ENCODE measurements at places on chromosomes 11 and 22.

DNA sequence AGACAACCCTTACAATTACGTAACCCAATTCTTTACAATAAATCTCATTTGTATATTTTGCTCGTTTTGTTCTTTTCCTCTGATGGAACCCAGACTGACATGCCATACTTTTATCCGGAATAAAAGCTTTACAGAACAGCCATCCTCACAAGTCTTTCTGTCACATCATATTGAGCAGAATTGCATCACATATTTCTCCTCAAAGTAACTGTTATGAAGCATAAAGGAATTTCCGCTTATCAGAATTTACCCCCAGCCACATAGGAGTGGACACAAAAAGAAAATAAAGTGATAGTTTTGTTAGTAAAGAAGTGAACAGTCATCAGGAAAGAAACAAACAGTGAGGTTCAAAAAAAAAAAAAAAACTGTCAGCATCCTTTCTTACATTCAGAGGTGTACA is 539.5 kb upstream of the LUZP2 start:
- DNase-seq, result no peak

GRCh38 chr11:116733969-116734508 is 38.7 kb downstream of the BUD13 start:
- DNase-seq, result no peak

DNA sequence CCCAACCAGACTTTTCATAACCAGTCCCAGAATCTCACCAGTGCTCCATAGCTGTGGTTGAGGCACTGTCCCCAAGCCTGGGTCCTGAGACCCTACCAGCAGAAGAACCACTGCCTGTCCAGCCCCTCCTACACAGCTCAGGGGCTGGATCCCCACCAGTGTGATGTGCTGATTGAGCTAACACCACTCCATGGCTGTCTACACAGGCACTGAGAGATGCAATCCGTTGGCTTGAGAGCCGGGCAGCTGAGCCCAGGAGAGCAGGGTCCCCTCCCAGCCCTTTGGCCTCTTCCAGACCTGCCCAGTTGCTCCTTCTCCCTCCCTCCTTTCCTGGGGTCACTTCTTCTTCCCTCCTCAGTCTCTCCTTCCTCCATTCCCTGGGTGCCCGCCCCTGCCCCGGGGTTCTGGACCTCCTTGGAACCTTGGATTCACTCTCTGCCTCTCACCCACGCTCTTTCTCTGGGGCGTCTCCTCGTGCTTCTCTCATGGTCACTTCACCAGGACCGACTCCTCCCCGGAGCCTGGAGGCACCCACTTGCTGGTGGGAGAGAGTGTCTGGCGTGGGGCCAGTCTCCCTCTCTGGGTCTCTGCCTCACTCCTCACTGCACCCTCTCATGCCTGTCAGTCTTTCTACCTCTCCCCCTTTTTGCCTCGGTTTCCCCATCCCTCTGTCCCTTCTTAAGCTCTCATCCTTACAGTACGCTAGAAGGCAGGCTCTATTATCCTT is 706 bp upstream of the SCYL1 start:
- no peak for DNase-seq

- no peak for DNase-seq
These were observed 53.7 kb upstream of the EP300 start for GRCh38 chr22:41038732-41039131.

- no peak for DNase-seq
These were observed 7.1 kb downstream of the PNPLA5 start for GRCh38 chr22:43884600-43885318.

DNA sequence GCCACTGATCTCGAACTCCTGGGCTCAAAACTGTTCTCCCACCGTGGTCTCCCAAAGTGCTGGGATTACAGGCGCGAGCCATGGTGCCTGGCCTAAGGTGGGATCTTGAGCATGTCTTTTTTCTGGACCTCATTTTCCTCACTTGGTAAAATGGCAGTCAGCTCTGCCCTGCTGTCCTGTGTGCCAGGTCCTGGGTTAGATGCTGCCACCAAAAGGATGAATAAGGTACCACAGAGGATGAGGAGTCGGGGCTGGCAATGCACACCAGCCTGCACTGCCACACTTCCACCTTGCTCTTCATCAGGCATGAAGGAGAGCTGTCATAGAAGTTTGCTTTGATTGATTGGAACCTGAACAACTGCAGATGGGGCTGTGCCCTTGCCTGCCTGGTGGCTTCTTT is 32.3 kb downstream of the ACO2 start:
- no peak for DNase-seq

- DNase-seq, result no peak
These were observed 115.4 kb downstream of the BRD1 start for GRCh38 chr22:49712195-49712791.

- DNase-seq, result no peak
These were observed 20.6 kb downstream of the PHF21A start for GRCh38 chr11:46100670-46101069.

- DNase-seq, result no peak
These were observed 80.7 kb upstream of the MPPED2 start for GRCh38 chr11:30666817-30667216.

DNA sequence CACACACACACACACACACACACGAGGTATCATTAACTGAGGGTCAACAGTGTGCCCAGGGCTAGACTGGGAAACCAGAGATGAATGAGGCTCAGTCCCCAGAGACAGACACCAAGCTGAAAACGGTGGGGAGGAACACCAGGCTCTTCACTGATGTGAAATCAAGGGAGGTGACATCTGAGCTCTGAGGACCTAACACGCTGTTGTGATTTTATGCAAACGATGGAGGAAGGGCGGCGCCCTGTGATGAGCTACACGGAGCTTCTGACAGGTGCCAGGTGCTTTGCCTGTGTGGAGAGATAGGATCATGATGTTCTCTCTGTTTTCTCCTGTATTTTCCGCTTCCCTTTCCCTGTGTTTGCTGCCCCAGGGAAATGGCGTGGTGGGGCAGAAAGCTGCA is 6.5 kb upstream of the CYB5R3 start:
- peak; percentile 79 for DNase-seq

DNA sequence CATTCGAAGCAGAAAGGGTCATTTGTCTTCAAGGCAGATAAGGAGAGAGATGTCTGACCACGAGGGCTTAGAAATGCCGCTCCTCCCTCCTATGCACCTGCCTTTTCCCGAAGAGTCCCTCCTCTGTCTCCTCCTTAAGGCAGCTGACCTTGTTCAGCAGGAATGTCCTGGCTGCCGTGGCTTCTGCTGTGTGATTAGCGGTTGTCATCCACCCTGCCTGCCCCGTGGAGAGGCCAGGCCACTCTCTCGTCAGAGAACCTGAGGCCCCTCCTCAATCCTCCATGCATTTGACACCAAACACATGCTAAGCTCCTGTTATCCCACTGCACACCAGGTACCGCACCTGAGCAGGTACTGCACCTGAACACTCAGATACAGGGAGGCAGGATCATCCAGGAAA is 834.6 kb downstream of the TBC1D22A start:
- DNase-seq, result no peak

- DNase-seq, result no peak
These were observed 24.8 kb downstream of the TMPRSS5 start for GRCh38 chr11:113681282-113681681.

GRCh38 chr22:41555325-41555982 is 5.4 kb upstream of the CSDC2 start:
- DNase-seq, result no peak

DNA sequence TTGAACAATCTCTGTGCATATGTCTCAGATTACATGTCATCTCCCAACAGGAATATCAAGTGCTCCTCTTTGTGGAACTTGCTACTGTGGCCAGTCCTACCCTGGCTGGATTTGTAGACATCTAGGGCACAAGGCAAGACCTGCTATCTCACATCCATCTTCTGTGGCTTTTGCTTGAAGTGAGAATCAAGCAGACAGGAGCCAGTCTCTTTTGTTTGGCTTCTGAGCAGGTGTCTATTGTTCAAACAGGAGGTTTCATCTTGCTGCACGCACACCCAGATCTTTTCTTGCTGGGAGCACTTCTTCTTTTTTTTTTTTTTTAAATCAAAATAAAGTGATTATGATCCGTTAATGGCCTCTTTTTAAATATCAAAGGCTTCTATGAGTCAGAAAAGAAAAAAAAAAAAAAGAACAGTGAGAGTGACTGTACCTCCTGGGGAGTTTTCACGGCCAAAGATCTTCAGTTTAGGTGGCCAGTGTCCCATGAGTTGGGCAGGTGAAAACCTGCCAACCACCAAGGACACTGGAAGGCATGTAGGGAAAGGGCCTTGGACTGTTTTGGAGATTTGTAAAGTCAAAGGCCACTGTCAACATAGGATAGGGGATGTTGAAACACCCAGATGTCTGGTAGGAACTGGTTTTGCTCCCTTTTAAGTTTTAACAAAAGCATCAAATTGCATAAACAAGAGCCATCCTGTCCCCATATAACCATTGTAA is 78.1 kb downstream of the CD44 start:
- DNase-seq, result peak; percentile 55

DNA sequence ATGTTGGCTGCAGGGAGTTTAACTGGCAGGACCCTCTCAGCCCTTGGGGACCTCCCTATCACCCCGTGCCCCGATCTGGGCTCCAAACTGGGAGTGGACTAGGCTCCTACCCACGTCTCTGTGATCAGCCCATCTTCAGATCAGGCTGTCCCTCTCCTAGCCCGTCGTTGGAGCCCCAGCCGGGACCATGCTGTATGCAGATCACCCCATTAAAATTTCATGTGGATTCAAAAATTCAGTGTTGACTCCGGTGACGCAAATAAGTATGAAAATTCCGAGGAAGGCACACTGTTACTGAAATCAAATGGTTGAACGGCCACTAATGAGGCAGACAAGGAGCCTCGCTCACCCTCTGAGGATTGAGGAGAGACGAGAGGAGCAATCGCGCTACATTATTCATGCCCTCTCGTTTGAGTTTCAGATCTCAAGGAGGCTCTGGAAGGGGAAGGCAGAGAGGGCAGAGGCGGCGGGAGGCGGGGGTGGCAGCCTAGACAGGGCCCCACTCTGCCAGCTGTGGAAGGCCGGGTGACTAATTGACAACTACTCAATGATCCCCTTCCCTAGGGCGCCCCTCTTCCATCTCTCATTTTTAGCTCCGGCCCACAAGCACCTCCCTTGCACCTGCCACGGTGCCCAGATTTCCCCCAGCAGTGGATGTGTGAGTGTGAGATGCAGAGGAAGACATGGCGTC is 255.4 kb downstream of the MIAT start:
- DNase-seq, result no peak
